ENCODE measurements at places on chromosomes 11 and 22. TPM values are rescaled to one million over a fixed set of nuclear protein-coding genes. Genes with fewer than 3 reads are reported as not detected.

Gene OR52I2
- total RNA-seq, result not detected

Gene C11orf42
- not detected for total RNA-seq

Gene SCGB1D2
- not detected for total RNA-seq

Gene SYNGR1
- 61.8 TPM for total RNA-seq

Gene SMIM35
- total RNA-seq, result not detected

Gene PSMC3
- 107 TPM for total RNA-seq

Gene LYVE1
- total RNA-seq, result not detected

Gene MUC2
- total RNA-seq, result 0.03 TPM

Gene RAPSN
- total RNA-seq, result not detected

Gene LMO2
- total RNA-seq, result 28.6 TPM

Gene STIM1
- 60.0 TPM for total RNA-seq

Gene C1QTNF5
- total RNA-seq, result 8.0 TPM

Gene TMX2
- 95.3 TPM for total RNA-seq

Gene LMO1
- total RNA-seq, result 0.45 TPM

Gene SLC17A6
- total RNA-seq, result not detected

- H3K27me3 ChIP-seq, result no peaks in the 10 kb centered on the region
- no peak for DNase-seq
- peaks cover 10% of the 10 kb centered on the region for H3K4me1 ChIP-seq
- no peaks in the 10 kb centered on the region for H3K36me3 ChIP-seq
These were observed 104.9 kb downstream of the KCNC1 start for GRCh38 chr11:17839450-17839849.

GRCh38 chr11:25612806-25613205 lies 719.1 kb upstream of the ANO3 start:
- H3K36me3 ChIP-seq, result no peaks in the 10 kb centered on the region
- H3K27me3 ChIP-seq, result no peaks in the 10 kb centered on the region
- H3K4me1 ChIP-seq, result no peaks in the 10 kb centered on the region
- no peak overlapping the region for H3K27ac ChIP-seq

- H3K27me3 ChIP-seq, result no peaks in the 10 kb centered on the region
- H3K4me3 ChIP-seq, result no peak overlapping the region
- no peak for DNase-seq
- no peak overlapping the region for H3K27ac ChIP-seq
- no peaks in the 10 kb centered on the region for H3K4me1 ChIP-seq
- no peaks in the 10 kb centered on the region for H3K36me3 ChIP-seq
These were observed 687.2 kb downstream of the TBC1D22A start for GRCh38 chr22:47449508-47450270.

DNA sequence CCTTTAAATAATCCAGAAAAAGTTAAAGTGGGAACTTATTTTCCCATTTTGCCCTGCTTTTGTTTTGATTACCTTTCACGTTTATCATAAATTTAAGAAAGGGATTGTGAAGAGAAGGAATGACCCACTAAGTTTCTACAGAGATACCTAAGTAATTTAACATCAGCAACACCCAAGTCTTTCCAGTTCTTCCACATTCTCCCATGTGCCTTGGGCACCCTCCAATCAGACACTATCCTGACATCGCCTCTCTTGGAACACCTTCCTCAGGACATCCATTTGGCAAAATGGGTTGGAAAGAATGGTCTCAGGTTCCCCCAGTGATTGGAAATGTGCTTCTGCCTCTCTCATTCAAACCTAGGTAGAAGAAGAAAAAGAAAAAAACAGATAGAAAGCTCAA lies 6.3 kb downstream of the BBOX1 start:
- H3K4me3 ChIP-seq, result no peak overlapping the region
- H3K27me3 ChIP-seq, result no peaks in the 10 kb centered on the region
- no peak overlapping the region for H3K27ac ChIP-seq
- H3K36me3 ChIP-seq, result no peaks in the 10 kb centered on the region
- no peaks in the 10 kb centered on the region for H3K4me1 ChIP-seq

GRCh38 chr11:106691807-106692365 lies 326.4 kb downstream of the GUCY1A2 start:
- H3K27ac ChIP-seq, result no peak overlapping the region
- no peaks in the 10 kb centered on the region for H3K4me1 ChIP-seq
- H3K36me3 ChIP-seq, result no peaks in the 10 kb centered on the region
- no peak overlapping the region for H3K4me3 ChIP-seq
- H3K27me3 ChIP-seq, result no peaks in the 10 kb centered on the region
- DNase-seq, result peak; percentile 17

GRCh38 chr22:18906896-18907295 lies 776 bp downstream of the DGCR6 start:
- no peak overlapping the region for H3K27ac ChIP-seq
- no peak overlapping the region for H3K4me3 ChIP-seq
- H3K27me3 ChIP-seq, result no peaks in the 10 kb centered on the region
- no peaks in the 10 kb centered on the region for H3K4me1 ChIP-seq

GRCh38 chr11:112345166-112345565 lies 84.5 kb upstream of the PLET1 start:
- H3K4me3 ChIP-seq, result no peak overlapping the region
- H3K27ac ChIP-seq, result no peak overlapping the region
- no peaks in the 10 kb centered on the region for H3K36me3 ChIP-seq
- no peaks in the 10 kb centered on the region for H3K4me1 ChIP-seq
- no peak for DNase-seq

GRCh38 chr11:27296497-27296896 lies 66.5 kb downstream of the CCDC34 start:
- H3K27ac ChIP-seq, result no peak overlapping the region
- H3K27me3 ChIP-seq, result no peaks in the 10 kb centered on the region
- DNase-seq, result peak; percentile 72
- H3K36me3 ChIP-seq, result no peaks in the 10 kb centered on the region
- H3K4me1 ChIP-seq, result no peaks in the 10 kb centered on the region
- no peak overlapping the region for H3K4me3 ChIP-seq

DNA sequence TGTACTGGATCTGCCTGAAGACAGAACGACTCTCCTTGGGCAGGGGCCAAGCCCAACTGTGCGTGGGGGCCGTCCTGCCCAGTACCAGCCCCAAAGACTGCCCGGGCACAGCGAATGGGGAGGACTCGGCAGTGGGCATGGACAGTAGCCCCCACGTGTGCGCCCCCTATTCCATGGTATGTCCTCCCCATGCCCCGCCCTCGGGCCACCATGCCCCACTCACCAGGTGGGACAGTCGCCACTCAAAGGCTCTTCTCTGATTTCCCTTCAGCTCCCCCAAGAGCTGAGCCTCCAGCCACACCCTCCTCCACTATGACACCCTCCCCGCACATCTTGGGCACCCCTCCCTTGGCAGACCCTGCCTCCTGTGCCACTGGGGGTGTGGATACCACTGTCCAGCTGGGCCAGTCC lies 43.5 kb downstream of the GNB1L start:
- no peak overlapping the region for H3K4me3 ChIP-seq
- H3K27ac ChIP-seq, result no peak overlapping the region
- H3K4me1 ChIP-seq, result no peaks in the 10 kb centered on the region
- H3K27me3 ChIP-seq, result no peaks in the 10 kb centered on the region

DNA sequence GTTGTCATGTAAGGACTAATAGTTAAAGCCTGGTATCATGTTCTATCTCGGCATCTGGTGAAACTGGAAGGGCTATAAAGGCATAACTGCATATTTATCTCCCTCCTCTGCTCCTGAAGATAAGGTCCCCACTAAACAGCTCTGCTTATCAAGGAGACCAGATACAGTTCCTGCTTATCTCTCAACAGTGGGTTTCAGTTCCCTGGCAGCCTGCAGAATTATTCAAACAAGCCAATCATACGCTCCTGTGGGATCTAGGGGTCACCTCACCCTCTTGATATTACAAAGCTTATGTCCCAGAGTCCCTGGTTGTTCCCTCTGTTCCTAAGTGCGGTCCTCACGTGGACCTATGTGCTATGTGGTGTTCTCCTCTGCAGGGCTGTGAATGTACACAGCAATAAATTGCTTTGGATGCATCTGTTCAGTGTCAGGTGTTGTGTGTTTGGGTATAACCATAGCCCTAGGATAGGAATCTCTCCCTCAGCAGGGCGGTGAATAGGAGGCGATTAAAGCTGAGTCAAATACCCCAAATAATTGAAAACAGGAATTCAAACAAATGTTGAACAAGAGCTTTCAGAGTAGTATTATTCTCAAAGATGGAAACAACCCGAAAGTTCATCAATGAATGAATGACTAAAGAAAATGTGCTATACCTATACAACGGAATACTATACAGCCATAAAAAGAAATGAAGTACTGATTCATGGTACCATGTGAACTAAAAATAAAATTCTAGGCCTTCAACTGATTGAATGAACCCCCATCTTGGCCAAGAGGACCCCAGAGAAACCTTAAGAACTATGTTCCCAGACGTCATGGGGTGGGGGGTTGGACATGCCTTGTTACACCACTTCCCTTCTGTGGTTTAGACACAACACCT lies 3.1 kb upstream of the OOSP4A start:
- H3K4me3 ChIP-seq, result no peak overlapping the region
- H3K36me3 ChIP-seq, result no peaks in the 10 kb centered on the region
- no peaks in the 10 kb centered on the region for H3K27me3 ChIP-seq
- no peak for DNase-seq
- H3K27ac ChIP-seq, result peak overlapping the region; percentile 78

- H3K27me3 ChIP-seq, result no peaks in the 10 kb centered on the region
- H3K27ac ChIP-seq, result no peak overlapping the region
- DNase-seq, result no peak
- no peaks in the 10 kb centered on the region for H3K36me3 ChIP-seq
These were observed 3.8 kb downstream of the SUSD2 start for GRCh38 chr22:24185001-24185500.

- no peak overlapping the region for H3K27ac ChIP-seq
- no peaks in the 10 kb centered on the region for H3K36me3 ChIP-seq
- DNase-seq, result no peak
- H3K4me1 ChIP-seq, result peaks cover 5% of the 10 kb centered on the region
- no peak overlapping the region for H3K4me3 ChIP-seq
These were observed 180.6 kb downstream of the ADAMTS15 start for GRCh38 chr11:130629039-130629438.

GRCh38 chr11:45724153-45724552 lies 58.7 kb upstream of the CHST1 start:
- H3K4me1 ChIP-seq, result peaks cover 26% of the 10 kb centered on the region
- H3K27me3 ChIP-seq, result no peaks in the 10 kb centered on the region
- no peak overlapping the region for H3K27ac ChIP-seq

DNA sequence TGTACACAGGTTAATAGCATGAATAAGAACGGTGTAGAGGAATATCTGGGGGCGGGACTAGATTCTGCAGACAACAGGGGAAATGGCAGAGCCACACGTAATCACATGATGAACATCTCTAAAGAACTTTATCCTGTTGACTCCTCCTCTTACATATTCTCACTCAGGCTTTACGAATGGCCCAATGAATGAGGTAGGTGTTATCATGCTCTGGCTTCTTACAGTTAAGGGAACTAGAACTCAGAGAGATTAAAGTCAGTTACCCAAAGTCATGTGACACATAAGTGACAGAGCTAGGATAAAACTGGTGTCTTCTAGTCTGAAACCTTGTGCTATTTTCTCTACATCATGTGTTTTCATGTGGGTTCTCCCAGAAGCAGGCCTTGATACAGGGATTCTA lies 49.0 kb upstream of the BMAL1 start:
- no peak overlapping the region for H3K4me3 ChIP-seq
- H3K27ac ChIP-seq, result no peak overlapping the region
- H3K36me3 ChIP-seq, result no peaks in the 10 kb centered on the region
- peaks cover 25% of the 10 kb centered on the region for H3K4me1 ChIP-seq

DNA sequence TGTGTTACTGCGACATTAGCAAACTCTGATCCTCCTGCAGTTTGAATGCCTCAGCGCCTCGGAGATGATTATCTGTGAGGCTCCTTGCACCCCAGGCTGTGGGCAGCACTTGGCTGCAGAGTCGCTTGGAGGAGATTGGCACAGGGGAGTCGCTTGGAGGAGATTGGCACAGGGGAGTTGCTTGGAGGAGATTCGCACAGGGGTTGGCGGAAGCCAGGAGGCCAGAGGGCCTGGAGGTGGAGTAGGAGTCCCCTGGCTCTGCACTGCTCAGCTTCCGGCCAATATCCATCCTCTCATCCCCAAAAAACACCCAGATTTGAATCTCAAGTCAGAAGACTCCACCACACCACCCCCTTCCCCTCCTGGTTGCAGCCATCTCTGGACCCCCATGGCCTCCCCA lies 192.6 kb upstream of the NECTIN1 start:
- no peaks in the 10 kb centered on the region for H3K36me3 ChIP-seq
- H3K4me1 ChIP-seq, result peaks cover 13% of the 10 kb centered on the region
- H3K4me3 ChIP-seq, result no peak overlapping the region

DNA sequence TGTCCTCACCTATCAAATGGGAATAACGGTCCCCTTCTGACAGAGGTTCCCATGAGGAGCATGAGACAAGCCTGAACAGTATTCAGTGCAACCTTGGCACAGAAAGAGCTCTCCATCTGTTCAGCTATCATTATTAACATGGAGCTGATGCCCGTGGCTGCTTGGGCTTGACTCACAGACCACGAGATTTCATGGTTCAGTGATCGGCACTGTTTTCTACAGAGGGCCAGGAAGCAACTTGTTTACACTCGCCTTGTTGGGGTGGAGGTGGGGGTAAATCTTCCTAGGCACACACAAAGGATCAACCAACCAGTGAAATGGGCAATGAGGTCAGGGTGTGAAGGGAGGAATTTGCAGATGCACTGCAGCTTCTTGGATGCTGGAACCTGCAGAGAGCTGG lies 88.2 kb downstream of the CWC15 start:
- H3K27me3 ChIP-seq, result no peaks in the 10 kb centered on the region
- no peak overlapping the region for H3K27ac ChIP-seq
- no peaks in the 10 kb centered on the region for H3K36me3 ChIP-seq
- no peak for DNase-seq
- H3K4me3 ChIP-seq, result no peak overlapping the region
- H3K4me1 ChIP-seq, result no peaks in the 10 kb centered on the region

DNA sequence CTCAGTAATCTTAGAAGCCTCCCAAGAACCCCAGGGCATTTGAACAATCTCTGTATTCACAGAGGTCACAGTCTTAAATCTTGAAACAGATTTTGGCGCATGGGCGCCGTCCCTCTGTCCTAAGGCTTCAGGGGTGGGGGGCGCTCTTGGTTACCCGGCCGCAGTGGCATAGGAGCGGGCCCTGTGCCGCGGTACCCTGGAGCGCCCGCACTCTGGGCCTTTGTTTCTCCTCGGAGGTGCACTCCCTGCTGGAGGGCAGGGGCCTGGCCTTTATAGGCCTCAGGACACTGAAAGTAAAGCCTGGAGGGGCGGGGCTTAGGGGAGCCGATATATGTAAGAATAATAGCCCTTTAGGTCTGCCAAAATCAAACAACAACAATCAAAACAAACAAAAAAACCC lies 197.3 kb upstream of the FOLH1 start:
- H3K27ac ChIP-seq, result no peak overlapping the region
- no peak for DNase-seq
- H3K4me1 ChIP-seq, result no peaks in the 10 kb centered on the region
- H3K27me3 ChIP-seq, result no peaks in the 10 kb centered on the region
- no peaks in the 10 kb centered on the region for H3K36me3 ChIP-seq

DNA sequence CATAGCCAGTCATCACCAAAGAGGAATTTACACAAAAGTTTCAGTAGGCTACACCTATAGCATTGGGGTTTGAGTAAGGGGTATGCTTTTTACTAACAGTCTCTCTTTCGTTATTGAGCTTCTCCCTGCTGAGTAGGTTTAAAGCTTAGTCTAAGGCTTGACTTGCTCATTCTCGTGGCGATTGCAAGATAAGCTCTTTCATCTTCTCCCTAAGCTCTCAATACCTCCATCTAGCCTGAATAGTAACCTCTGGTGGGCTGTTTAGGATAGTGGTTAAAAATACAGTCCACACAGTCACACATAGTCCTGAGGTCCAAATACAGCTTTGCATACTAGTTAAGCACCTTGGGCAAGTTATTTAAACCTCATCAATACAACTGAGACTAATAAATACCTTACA lies 65.6 kb downstream of the IMMP1L start:
- no peak overlapping the region for H3K4me3 ChIP-seq
- no peak overlapping the region for H3K27ac ChIP-seq
- H3K36me3 ChIP-seq, result no peaks in the 10 kb centered on the region
- no peaks in the 10 kb centered on the region for H3K4me1 ChIP-seq
- no peaks in the 10 kb centered on the region for H3K27me3 ChIP-seq
- DNase-seq, result no peak

All from cardiac muscle cell (in vitro differentiated cells and primary cell).